ENCODE measurements at places on chromosomes 7 and 10.

DNA sequence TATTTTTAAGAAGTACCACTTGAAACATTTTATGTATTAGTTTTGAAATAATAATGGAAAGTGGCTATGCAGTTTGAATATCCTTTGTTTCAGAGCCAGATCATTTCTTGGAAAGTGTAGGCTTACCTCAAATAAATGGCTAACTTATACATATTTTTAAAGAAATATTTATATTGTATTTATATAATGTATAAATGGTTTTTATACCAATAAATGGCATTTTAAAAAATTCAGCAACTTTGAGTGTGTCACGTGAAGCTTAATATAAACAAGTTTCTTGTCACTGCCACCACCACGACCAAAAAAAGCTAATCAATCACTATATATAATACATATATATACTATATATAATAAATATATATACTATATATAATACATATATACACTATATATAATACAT is 4.8 kb downstream of the IL6 start:
- no peak for DNase-seq

DNA sequence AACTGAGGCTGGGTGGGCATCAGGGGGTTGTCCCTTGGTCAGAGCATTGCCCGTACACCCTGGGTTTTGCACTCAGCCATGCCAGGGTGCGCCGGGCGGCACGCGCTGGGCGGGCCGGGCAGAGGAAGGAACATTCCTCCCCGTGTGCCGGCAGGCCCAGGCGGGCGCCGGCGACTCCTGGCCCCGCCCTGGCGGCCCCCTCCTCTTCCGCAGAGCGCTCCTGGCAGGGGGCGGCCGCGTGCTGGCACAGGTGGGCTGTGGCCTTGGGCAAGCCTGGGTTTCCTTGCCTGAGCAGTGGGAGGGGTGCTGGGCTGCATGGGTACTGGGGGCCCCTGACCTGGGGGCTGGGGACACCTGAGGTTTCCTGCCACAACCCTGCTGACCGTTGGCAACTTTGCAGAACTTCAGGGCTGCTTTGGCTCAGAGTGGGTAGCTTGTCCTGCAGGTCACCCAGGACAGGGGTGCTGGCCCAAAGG is 3.9 kb downstream of the LFNG start:
- DNase-seq = no peak

GRCh38 chr7:2065528-2065927 is 167.2 kb downstream of the MAD1L1 start:
- DNase-seq = no peak

- no peak for DNase-seq
Observed at GRCh38 chr10:78557433-78557925, 511.3 kb upstream of the ZMIZ1 start.

GRCh38 chr10:106557951-106558733 is 606.4 kb downstream of the SORCS1 start:
- DNase-seq = no peak

GRCh38 chr10:133568287-133568614 is 2.9 kb upstream of the SYCE1 start:
- DNase-seq = no peak

DNA sequence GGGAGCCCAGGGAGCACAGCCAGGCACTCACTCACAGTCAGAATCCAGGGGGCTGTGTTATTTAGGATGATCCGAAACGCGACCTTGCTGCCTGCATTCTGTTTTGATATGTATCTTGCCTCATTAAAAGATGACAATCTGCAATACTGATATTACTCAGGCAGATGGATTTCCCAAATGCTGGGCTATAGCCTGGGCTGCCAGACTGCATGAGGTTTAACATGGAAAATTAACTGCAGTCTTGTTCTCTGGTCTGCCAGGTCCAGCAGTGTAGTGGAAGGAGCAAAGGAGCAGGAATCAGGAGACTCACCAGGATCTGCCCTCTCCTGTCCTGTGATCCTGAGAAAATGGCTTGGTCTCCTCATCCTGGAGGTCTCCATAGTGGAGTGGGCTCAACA is 258.1 kb downstream of the PAXIP1 start:
- no peak for DNase-seq

DNA sequence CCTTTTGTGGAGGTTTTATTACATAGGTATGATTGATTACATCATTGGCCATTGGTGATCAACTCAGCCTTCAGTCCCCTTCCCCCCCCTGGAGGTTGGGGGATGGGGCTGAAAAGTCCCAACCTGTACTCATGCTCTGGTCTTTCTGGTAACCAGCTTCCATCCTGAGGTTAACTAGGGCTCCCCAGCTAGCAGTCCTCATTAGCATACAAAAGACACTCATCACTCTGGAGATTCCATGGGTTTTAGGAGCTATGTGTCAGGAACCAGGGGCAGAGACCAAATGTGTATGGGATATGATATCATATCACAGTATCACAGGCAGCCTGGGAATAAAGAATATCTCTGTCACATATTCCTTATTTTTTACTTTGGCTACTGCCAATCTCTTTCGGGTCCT is 13.6 kb downstream of the CCSER2 start:
- DNase-seq = no peak

- DNase-seq = no peak
Observed at GRCh38 chr7:98702021-98702420, 84.9 kb downstream of the NPTX2 start.

GRCh38 chr7:3564231-3564630 is 263.2 kb downstream of the SDK1 start:
- no peak for DNase-seq

DNA sequence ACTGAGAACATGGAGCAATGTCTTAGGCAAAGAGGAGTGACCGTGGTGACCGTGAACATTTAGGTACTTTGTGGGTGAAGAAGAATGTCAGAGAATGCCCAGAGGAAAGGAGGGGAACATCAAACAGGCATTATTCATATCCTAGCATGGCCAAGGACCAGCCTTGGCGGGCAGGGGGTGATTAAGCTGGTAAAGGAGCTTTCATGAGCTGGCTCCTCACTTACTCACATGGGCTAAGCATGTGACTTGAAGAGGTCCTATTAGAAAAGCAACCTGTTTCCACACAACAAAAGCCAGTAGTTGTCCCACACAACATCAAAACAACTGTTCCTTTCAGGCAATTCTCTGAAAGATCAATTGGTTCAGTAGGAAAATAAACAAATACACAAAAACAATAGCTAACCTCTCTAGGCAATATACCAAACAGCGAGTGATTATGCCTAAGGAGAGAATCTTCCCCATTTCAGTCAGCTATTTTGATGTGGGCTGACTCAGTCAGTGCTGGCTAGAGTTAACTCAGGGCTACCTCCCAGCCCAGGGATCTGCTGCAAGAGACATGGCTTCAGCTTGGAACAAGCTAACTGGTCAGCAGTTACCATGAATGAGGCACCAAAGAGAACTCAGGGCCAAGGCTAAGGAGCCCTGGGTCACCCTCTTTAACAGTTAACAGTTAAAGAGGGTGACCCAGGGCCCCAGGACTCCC is 283.5 kb downstream of the ARHGAP12 start:
- no peak for DNase-seq

GRCh38 chr10:36441557-36441956 is 683.8 kb upstream of the ANKRD30A start:
- no peak for DNase-seq

DNA sequence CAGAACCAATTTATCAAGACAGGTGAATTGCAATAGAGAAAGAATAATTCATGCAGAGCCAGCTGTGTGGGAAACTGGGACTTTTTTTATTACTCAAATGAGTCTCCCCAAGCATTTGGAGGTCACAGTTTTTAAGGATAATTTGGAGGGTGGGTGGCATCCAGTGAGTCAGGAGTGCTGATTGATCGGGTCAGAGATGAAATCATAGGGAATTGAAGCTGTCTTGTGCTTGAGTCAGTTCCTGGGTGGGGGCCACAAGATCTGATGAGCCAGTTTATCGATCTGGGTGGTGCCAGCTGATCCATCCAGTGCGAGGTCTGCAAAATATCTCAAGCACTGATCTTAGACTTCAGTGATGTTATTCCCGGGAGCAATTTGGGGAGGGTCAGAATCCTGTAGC is 9.9 kb upstream of the MYO1G start:
- no peak for DNase-seq

- no peak for DNase-seq
Observed at GRCh38 chr10:69218831-69219230, 1.3 kb upstream of the HKDC1 start.

DNA sequence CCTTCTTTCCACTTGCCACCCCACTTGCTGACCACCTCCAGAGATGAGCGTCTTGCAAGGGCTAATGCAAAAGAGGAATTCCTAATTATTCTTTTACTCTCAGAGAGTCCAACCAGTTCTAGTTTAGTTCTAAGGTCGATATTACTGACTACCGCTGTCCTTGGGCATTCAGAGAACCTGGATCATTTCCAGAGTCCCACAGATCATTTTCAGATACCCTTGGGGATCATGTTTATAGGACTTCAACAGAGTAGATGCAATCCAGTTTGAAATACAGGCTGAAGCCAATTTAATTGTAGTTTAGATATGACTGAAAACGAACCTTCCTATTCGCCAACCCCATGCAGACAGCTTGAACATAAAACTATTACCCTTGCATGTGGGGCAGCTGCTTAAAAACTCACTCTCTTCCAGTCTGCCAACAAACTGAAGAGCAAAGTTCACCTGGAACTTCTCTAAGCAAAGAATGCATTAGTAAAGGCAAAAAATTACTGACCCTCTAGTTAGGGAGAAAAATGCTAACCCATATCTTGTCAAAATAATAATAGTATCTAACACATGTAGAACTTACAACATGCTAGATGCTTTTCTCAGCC is 22.4 kb downstream of the CFAP69 start:
- no peak for DNase-seq

GRCh38 chr10:24228642-24229041 is 19.7 kb downstream of the KIAA1217 start:
- DNase-seq = no peak

- DNase-seq = no peak
Observed at GRCh38 chr7:148598351-148598750, 7.8 kb downstream of the C7orf33 start.

- DNase-seq = no peak
Observed at GRCh38 chr7:41067576-41067975, 635.3 kb downstream of the INHBA start.

- no peak for DNase-seq
Observed at GRCh38 chr10:31953080-31953479, 24.4 kb upstream of the ARHGAP12 start.

GRCh38 chr10:13637303-13637856 is 50.6 kb downstream of the PRPF18 start:
- DNase-seq = no peak

DNA sequence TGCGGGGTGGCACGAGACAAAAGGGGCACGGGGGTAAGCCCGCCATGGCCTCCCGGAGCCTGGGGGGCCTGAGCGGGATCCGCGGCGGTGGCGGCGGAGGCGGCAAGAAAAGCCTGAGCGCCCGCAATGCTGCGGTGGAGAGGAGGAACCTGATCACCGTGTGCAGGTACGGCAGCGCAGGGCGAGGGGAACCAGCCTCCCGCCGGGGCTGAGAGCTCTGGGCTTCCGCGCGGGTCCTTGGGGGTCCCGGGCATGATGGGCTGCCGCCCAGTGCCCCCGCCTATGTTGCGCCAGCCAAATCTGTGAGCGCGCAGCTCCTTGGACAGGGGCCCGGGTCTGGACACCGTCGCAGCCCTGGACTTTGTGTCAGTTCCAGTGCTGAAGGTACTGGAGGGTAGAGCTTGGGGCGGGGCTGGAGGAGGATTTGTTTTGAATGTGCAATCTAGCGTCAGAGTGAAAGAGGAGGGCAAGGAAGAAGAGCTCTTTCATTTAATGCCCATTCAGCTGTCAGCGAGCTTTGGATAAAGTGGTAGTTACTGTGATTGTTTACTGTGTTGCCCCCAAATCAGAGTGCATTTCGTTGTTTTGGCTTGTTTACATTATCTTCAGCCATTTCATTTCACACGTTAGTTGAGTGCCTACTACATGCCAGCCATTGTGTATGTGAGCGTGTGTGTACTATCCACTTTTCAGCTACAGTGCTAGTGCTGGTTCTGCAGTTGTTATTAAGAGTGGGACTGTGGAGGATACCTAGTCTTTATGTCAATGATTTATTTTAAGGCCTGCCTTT is 777 bp downstream of the RUNDC3B start:
- peak; percentile 24 for DNase-seq

- no peak for DNase-seq
Observed at GRCh38 chr10:132106431-132106830, 40.7 kb downstream of the JAKMIP3 start.

DNA sequence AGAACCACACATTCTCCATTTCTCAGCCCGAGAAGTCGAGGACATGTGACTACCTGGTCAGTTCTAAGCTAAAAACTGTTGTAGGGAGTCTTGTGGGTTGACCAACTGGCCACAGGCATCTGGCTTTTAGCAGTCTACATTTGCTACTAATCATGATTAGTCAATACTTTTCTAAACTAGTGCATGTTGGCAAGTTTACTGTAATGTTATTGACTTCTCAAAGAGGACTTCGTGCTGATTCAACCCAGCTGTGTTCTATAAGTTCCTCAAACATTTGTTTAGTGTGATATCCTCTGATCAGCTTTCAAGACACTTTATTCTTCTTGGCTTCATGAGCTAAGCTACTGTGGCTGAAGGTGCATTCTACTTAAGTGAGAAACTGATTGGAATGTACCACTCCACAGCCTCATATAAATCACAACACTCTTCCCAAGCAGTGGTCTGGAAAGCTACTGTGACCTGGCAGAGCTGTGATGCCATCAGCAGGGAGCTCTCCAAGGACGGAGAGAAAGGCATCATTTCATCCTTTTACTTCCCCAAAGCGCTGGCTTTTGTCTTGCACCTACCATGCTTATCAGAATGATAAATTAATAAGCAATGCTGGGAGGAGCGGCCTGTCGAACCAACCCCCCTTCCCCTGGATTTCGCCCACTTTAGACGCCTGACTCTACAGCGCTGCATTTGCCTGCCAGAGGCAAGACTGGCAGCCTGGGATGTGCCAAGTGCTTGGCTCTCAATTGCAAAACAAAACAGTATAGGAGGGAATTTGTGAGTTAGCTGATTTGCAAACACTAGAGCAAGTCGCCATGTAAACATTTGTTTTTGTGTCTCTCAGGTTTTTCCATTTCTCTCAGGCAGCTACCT is 206.7 kb upstream of the PLXNA4 start:
- no peak for DNase-seq

GRCh38 chr10:103125323-103126267 is 67.5 kb downstream of the NT5C2 start:
- DNase-seq = no peak

DNA sequence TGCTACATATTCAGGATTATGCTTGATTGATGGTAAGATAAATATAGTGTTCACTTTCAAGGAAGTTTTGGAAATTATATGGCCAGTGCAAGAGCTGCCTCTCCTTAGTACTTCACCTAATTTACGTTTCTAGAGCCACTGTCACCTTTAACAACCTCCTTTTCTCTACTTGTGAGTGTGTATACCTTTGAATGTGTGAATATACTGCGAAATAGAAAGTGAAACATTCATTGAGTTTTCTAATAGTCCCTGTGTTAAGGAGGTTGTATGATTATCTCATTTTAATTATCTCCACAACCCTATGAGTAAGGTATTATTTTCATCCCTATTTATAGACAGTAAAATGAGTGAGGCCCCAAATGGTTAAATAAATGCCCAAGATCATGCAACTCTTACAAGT is 1050.5 kb downstream of the XPNPEP1 start:
- no peak for DNase-seq

- no peak for DNase-seq
Observed at GRCh38 chr7:149448961-149449360, 11.9 kb downstream of the ZNF777 start.
